ENCODE measurements at places on chromosomes 11 and 22.
A peak's percentile ranks its signal among the peaks of the same experiment; 100 is the strongest.

GRCh38 chr22:49372111-49372529 lies 455.6 kb downstream of the BRD1 start:
- no peak for DNase-seq

DNA sequence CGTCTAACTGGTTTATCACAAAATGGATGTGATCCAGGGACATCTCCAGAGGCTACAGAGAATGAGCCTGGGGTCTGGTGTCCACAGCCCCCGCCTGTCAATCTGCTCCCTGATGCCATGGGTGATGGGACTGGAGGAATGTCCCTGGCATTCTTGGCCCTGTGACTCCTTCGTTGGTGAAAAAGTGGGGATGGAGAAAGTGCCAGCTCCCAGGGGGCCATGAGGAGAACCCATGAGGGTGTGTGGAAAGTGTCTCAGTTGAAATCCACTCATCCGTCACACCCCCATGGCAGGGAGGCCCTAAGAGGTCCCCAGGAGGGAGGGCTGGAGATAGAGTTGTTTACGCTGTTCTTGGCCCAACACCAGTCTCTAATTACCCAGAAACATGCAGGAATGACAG lies 322.0 kb downstream of the CTTN start:
- no peak for DNase-seq

GRCh38 chr22:25779426-25779825 lies 37.4 kb downstream of the MYO18B start:
- DNase-seq, result no peak

DNA sequence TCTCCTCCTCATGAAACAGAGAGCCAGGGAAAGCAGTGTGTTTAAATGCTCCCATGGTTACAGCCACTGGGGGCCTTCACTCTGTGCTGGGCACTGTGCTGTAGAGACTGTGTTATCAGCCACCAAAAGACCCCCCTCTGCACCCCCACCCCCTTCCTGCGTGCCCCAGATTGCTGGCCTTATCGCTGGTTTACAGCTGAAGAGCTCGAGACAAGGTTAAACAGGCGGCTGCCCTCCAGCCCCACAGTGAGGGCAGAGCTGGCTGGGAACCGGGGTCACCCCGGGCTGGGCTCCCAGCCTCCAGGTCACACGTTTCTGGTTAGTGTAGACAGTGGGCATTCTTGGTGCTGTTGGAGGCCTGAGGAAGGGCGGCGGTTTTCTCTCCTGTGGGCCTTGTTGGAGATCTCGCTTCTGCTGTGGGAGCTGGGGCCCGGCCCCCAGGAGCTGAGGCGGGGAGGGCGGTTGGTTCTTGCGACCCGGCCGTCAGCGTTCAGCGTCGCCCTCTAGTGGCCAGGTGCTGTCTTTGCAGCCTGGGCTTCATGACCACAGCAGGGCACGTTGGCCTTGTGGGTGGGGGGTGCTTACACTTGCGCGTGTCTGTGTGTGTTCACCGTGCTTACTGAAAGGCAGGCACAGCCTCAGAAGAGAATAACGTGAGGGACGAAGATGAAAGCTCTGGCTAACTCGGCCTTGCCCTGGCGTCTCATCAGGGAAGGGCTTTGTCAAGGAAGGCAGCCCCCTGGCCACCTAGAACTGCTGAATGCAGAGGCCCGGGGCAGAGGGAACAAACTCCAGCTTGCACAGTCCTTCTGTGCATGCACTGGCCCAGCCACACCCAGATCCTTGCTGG lies 40.8 kb downstream of the TBC1D22A start:
- DNase-seq, result peak; percentile 46

DNA sequence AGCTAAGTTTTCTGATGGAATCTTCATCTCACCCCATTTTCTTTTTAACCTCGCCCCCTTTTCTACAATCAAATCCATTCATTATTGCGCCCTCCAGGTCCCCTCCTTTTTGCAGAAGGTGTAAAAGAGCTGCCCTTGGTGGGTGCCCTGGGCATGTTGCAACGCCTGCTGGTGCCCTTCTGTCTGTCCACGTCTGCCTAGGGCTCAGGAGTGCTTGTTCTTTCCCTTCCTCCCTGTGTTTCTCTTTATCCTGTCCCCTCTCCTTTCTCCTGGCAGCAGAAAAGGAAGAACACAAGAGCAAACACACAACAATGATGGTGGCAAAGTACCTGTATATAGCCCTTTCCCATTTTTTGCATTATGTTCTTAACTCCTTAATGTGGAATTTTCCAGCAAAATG lies 6.2 kb upstream of the TLCD5 start:
- DNase-seq, result no peak

DNA sequence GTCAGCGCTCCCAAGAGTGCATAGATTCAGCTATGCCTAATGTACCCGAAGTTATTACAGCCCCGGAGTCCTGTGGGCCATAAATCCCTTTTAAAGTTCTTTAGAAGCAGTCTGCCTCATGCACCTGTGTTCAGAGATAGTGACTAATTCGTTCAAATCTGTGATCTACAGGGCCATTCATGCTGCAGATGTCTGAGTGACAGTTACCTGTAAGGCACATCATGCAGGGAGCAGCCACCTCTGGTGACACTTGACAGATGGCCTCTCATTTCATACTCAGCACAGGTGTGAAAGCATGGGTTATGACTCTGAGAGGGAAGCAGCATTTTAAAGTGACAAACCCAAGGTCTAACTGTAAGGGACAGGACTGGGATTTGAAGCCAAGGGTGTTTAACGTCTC lies 2.4 kb upstream of the E2F8 start:
- no peak for DNase-seq

GRCh38 chr11:93289782-93290463 lies 40.6 kb upstream of the DEUP1 start:
- no peak for DNase-seq

GRCh38 chr11:115241899-115242298 lies 262.3 kb downstream of the CADM1 start:
- DNase-seq, result no peak

DNA sequence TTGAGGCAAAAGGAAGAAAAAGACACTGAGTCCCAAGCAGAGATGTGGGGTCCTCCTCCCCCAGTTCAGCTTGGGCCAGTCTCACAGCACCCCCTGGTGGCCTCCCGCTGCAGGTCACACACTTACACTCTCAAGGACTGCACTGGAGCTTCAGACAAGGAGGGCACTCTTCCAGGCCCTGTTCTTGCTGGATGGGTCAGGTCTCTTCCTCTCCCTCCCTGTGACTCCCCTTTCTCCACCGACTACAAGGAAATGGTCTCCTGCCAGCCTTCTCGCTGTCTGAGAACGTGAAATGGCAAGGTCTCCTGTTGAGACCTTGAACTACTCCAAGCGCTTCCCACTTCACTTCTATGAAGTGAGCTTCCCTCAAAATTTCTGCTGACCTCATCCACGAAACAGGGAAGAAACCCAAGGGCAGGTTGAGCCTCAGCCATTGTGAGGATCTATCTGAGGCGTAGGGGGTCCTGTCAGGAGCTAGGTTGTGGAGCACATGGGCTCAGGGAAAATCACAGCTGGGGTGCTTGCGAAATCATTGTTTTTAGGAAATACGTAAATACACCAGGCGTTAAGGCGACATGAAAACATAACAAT lies 11.2 kb upstream of the IGLL1 start:
- no peak for DNase-seq

- DNase-seq, result no peak
These were observed 200.9 kb downstream of the MYO18B start for GRCh38 chr22:25942856-25943411.

DNA sequence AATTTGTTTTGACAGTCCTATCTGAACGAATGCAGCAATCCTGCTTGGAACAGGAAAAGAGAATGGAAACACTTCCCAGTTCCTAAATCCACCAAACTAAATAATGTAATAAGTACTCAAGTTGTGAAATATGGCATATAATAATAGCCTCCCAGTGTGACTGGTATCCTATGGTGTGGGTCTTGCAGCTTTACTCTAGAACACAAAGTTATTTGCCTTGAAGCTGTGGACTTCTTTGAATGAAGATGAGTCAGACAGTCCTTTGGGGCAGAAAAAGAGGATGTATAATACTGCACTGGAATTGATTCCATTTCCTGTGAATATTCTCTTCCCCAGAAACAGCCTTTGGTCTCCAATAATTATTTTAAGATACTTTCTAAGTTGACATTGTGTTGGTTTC lies 887.0 kb downstream of the KCNA4 start:
- DNase-seq, result no peak

DNA sequence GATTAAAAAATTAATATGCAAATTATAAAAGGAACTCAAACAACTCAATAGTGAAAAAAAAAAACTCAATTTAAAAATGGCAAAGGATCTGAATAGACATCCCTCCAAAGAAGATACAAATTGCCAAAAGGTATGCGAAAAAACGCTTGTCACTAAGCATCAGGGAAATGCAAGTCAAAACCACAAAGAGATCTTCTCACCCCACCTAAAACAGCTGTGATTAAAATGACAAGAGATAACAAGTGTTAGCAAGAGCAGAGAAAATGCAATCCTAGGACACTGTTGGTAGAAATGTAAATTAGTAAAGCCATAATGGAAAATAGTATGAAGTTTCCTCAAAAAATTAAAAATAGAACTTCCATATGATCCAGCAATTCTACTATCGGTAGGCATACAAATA lies 166.3 kb upstream of the ZC3H12C start:
- DNase-seq, result no peak

- DNase-seq, result no peak
These were observed 584.9 kb upstream of the CCDC90B start for GRCh38 chr11:83871054-83871453.

DNA sequence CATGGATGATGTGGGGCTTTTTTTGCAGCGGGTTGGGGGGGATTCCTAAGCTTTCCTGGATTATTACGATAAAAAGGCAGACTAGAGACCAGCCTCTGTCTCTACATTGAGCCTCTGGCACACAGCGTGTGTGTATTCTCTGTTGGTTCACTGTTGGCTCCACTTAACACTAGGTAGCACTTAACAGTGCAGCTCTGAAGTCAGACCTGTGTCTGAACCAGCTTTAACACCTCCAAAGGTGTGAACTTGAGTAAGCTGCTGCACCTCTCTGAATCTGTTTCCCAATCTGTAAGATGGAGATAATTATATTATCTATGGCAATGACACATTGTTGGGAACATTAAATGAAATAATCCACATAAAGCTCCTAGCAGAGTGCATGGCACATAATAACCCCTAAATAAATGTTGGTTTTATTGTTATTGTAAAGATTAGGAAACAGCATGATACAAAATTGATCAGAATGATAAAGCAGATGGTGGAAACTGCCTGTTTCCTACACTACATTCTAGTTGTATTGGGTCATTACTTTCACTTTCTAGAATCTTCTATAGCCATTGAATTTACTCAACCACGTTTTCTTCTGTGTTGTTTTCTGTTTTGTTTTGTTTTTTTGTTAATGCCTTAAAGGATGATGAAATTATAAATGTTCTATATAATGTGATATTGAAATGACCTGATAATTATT lies 108.4 kb downstream of the ARL14EP start:
- no peak for DNase-seq

- no peak for DNase-seq
These were observed 706 bp downstream of the DCPS start for GRCh38 chr11:126304457-126305075.

DNA sequence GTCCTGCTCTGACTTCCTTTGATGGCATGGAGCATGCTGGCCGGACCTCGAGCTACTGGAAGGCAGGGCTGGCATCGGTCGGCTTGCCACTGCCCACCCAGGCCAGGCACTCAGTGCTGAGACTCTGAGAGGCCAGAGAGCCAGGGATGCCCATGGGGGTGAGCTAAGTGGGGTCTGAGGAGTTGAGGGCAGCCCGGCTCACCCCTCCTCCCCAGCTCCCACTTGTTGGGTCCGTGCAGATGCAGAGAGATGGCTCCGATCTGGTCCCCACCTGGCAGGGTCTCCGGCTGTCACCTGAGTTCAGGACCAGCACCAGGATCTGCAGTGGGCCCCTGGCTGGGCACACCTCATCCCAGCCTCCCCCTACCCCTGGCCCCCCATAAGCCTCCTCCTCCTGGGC lies 13.3 kb downstream of the LSP1 start:
- DNase-seq, result no peak

GRCh38 chr11:61602775-61603569 lies 22.1 kb upstream of the SYT7 start:
- no peak for DNase-seq

DNA sequence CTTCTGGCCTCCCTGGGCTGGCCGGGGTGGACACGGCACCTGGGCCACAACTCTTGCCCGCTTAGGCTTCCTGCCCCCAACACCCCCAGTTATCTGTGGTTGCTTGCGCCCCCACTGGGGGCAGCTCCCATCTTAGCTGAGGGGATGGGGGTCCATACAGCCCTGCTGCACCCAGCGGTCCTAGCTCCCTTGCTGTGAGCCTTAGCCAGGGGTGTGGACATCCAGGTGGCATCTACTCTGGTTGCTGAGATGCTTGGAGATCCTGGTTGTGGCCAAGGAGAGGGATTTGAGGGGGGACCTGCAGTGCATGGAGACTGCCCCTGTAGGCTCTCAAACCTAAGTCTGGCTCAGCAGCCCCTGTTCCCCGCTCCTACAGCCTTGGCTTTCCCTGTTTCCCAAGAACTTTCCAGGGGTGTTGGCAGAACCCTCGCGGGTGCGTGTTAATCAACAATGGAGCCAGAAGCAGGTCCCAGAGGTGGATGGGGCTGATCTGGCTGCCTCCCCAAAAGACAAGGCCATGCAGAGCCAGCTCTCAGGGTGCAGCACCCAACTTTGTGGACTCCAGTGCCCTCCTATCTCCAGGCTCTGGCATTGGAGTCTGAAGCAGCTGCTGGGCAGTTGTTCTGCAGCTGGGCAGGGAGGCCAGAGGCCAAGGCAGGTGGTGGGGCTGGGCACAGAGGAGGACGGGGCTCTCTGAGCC lies 3.3 kb downstream of the KCNQ1 start:
- DNase-seq, result no peak

DNA sequence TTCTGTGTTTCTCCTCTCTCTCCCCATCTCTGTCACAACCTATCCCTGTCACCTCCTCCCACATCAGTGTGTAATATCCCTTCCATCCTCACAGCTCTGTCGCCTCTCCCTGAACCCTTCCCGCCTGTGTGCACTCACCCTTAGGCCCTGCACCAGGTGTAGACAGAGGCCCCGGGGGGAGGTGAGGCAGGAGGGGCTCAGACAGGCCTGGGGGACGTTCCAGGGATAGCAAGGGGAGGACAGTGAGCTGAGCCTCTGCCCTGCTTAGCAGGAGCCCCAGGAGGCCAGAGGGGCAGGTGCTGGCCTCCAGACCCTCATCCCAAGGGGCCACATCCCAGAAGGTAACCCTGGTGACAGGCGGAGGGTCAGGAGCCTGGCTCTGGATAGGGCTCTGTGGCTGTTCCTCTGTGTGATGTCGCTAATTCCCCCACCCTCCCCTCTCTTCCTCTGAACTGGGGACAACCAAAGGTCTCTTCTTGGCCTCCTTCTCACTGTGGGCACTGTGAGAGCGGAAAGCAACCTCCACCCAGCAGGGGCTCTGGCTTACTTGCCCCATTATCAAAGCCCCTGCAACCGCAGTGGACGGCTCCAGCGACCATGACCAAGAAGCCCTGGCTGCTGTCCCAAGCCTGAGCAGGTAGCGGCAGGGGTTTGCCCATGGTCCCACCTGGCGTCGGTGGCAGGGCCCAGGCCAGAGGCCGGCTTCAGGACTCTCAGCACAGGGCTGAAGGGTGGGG lies 35.7 kb downstream of the KCNJ4 start:
- DNase-seq, result no peak

- DNase-seq, result no peak
These were observed 1125.0 kb downstream of the BRD1 start for GRCh38 chr22:48702573-48703264.

- DNase-seq, result no peak
These were observed 24.0 kb downstream of the TSPAN18 start for GRCh38 chr11:44750551-44751465.

Measured in stimulated activated CD8-positive, alpha-beta memory T cell treated with anti-CD3 and anti-CD28 coated beads, Interleukin-4, amount 100 ng/mL, for 1 hour (primary cell).